ENCODE measurements at places on chromosomes 5 and 9. TPM values are rescaled to one million over a fixed set of nuclear protein-coding genes. Genes with fewer than 3 reads are reported as not detected.

OR13J1 gene
- total RNA-seq: not detected

KCNN2 gene
- not detected for total RNA-seq

PCA3 gene
- total RNA-seq: under 0.01 TPM

NDFIP1 gene
- 84.1 TPM for total RNA-seq

POLE3 gene
- 52.6 TPM for total RNA-seq

RHOBTB3 gene
- total RNA-seq: 71.9 TPM

PLEKHG4B gene
- total RNA-seq: not detected

GPR107 gene
- total RNA-seq: 17.6 TPM

INSL6 gene
- not detected for total RNA-seq

SLIT3 gene
- 2.9 TPM for total RNA-seq

OLFM1 gene
- 6.5 TPM for total RNA-seq

ZNF879 gene
- 3.9 TPM for total RNA-seq

ZNF484 gene
- 9.4 TPM for total RNA-seq

RNF145 gene
- total RNA-seq: 24.2 TPM

TIFAB gene
- total RNA-seq: not detected

ZFP37 gene
- total RNA-seq: 0.73 TPM

All from subcutaneous preadipocyte (primary cell).